ENCODE measurements at places on chromosomes 7 and 10.

GRCh38 chr10:5446390-5446926 is 34.1 kb downstream of the NET1 start:
- DNase-seq = peak; percentile 34

GRCh38 chr7:124647630-124648306 is 117.8 kb downstream of the GPR37 start:
- DNase-seq = no peak

DNA sequence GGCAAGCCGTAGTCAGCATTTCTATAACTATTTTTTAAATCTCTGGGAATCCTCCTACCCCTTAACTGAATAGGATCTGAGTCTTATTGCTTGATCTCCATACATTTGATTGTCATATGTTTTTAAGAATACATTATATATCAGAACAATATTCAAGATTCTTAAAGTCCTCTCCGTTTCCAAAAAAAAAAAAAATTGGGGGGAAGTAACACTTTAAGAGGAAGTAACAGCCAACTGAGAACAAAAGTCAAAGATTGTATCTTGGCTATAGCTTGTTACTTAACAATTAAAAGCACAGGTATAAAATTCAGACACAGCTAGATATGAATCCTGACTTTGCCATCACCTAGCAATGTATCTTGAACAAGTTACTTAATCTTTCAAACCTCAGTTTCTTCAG is 169.9 kb upstream of the ADO start:
- DNase-seq = no peak

GRCh38 chr10:101550965-101551364 is 37.1 kb downstream of the POLL start:
- DNase-seq = no peak

DNA sequence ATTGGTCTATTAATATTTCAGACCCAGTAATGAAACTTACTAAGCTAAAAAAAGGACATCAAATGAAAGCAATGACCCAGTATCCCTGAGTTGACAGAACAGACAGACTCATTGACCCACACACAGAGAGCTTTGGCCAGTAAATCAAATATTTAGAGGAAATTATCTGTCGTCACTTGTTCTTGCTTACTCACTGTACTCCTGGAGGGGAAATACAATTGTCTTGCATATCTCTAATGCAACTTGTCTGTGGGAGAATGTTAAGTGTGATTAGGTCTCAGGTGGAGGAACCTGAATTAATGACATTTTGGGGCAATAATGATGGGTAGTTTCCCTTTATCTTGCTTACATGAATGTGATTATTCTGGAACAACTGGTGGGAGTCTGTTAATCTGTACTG is 80.4 kb downstream of the CUBN start:
- DNase-seq = no peak

GRCh38 chr7:27933671-27934565 is 194.0 kb downstream of the TAX1BP1 start:
- no peak for DNase-seq

- DNase-seq = no peak
These were observed 428.5 kb downstream of the GALNT17 start for GRCh38 chr7:71560354-71560995.

- no peak for DNase-seq
These were observed 51.5 kb downstream of the CHST15 start for GRCh38 chr10:124041675-124042445.

DNA sequence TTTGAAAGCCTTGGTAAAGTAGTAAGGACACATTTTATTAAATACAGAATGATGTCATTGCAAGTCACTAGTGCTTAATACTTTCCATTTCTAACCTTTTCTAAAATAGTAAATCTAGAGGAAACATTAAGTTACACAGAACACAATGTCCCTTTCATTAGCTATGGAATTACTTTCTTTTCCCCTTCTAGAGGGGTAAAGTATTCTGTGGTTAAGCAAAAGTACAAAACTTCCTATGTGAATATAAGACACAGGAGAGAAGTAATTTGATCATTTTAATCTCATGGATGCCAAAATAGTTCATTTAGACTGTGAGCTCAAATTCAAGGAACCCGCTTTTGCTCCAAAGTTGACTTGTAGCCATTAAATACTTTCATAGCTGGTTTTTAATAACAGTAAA is 49.8 kb downstream of the SEMA3E start:
- no peak for DNase-seq

- DNase-seq = no peak
These were observed 18.4 kb downstream of the TMEM273 start for GRCh38 chr10:49169776-49170175.

- no peak for DNase-seq
These were observed 182.0 kb upstream of the PPP1R3A start for GRCh38 chr7:114100810-114101209.

- no peak for DNase-seq
These were observed 76.3 kb upstream of the CUX1 start for GRCh38 chr7:101740981-101741725.

DNA sequence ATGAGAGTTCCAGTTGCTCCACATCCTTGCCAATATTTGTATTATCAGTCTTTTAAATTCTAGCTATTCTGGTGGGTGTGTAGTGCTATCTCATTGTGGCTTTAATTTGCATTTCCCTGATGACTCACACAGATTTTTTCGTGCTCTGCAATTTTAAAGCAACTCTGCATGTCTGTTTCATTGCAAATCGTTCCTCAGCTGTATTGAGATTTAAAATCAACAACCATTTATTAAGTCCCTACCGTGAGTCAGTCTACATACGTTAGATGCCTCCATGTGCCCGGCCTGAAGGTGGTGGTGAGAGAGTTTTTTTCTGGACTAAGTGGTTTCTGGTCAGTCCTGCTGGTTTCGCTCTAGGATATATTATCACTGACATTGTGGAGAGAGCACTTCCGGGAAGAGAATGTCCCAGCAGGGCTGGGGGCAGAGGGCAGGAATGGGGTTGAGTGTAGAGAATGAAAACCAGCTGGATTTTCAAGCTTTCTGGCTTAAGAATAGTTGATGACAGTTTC is 8.4 kb upstream of the HYCC1 start:
- DNase-seq = no peak

DNA sequence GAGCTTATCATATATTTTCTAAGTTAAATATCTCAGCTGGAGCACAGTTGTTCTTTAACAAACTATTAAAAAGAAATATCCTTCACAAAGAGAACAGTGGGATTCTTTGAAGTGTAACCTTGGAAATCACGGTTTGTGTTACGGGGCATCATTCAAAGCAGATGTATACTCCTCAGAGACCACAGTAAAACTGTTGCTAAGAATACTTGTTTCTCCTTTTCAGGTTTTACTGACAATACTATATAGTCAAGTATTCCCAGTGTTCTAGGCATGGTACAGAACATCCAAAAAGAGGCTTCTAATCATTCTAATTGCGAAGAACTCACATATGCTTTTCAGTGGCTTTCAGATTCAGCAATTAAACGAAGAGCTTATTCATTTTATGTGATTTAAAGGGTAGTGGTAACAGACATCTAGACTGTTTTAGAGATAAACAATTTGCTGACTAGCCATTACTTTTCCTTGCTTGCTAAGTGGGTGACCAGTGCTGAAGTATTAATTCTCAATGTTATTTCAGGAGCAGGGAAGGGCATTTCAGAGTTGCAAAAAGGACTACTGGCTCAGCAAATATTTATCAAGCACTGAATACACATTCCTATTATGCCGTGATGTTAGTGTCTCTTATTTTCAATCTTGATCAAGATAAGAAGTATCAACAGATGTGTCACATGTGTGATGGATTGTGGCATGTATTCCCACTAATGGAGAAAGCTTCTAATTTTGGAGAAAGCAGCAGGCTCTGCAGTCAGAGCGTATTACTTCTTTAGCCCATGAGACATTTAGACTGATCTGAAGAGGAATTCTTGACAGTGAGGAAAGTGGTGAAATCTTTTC is 236.8 kb downstream of the RNLS start:
- DNase-seq = no peak

DNA sequence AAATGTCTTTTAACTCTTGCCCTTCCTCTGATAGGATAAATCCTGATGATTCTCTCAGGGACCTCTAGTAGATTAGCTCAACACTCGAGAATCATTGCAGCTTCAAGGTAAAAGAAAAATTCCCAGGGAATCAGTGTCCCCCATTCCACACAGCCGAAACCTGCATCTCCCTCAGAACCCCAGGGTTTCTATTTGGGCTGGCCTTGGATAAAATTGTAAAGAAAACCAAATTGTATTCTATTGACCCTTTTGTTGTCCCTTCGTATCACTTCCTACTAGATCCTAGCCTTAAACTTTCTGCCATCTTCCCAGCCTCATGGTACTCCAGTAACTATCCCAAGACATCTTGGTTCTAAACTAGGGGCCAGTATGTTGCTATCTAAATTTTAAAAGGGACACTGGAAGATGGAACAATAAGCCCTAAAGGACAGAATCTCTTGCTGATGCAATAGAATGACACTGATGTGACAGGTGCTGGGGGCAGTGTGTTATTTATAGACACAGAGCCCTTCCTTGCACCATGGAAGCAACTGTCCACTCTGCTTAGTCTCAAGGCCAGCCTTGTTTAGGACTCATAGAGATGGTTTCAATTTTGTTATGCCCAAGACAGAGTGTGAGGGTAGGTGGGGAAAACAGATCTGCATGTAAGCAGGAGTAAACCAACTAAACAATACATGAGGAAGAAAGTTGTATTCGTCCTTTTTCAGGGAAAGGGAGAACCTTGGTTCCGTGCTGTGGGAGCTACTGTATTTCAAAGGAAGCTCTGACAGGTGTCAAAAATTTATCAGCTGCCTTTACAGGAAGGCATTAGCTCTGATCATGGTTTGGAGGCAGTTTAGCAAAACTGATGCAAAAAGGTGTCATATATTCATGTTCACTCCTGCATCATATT is 7.6 kb downstream of the ASB15 start:
- no peak for DNase-seq

DNA sequence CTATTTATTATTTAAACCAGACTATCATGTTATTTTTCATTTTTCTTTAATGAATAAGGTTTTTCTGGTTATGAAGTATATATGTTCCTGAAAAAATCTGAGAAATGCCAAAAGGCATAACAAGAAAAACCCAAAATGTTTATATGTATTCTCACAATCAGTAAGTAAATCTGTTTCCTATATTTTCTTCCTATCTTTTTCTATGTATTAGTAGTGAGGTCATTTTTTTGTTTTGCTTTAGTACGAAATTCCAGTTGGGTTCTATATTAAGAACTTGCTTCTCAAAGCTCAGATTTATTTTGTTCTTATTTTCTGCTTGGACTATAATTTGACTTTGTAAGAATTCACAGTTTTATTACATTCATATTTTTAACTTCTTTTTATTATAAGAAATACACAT is 287.5 kb upstream of the NFE2L3 start:
- DNase-seq = no peak

- DNase-seq = no peak
These were observed 30.9 kb upstream of the DKK1 start for GRCh38 chr10:52283174-52283573.

- no peak for DNase-seq
These were observed 125.7 kb downstream of the PRPF18 start for GRCh38 chr10:13712476-13712836.

DNA sequence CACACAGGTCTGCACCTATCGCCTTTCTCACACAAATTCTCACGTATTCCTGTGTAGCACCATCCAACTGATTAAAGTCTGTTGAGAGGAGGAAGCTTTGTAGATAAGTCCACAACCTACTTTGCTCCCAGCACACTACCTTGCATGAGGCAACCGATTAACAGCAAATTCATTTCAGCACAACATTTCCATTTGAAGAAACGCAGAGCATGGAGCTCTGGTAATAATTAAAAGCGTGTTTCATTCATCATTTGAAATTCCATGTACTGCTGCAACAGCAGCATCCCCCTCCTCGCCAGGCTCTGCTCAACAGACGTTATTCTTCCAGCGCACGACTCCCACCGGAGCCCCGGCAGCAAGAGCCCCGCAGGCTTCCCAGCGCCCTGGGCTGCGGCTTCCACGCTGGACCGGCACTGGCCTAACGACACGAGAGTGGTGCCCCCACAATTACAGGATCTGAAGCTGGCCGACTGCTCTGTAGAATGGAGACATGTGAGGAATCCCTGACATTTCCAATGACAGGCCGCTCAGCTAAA is 118.8 kb downstream of the DIP2C start:
- DNase-seq = no peak

DNA sequence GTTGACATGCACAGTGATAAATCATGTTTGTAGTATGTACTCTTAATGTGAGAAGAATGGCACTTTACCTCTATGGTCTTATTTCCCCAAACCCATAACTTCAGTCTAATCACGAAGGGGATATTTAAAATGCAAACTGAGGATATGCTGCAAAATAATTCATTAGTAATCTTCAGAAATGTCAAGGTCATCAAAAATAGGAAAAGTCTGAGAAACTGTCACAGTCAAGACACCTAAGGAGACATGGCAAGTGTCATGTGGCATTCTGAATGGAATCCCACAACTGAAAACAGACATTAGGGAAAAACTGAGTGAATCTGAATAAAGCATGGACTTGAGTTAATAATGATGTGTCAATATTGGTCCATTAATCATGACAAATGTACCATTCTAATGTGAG is 605.5 kb upstream of the ANKRD30A start:
- DNase-seq = no peak

DNA sequence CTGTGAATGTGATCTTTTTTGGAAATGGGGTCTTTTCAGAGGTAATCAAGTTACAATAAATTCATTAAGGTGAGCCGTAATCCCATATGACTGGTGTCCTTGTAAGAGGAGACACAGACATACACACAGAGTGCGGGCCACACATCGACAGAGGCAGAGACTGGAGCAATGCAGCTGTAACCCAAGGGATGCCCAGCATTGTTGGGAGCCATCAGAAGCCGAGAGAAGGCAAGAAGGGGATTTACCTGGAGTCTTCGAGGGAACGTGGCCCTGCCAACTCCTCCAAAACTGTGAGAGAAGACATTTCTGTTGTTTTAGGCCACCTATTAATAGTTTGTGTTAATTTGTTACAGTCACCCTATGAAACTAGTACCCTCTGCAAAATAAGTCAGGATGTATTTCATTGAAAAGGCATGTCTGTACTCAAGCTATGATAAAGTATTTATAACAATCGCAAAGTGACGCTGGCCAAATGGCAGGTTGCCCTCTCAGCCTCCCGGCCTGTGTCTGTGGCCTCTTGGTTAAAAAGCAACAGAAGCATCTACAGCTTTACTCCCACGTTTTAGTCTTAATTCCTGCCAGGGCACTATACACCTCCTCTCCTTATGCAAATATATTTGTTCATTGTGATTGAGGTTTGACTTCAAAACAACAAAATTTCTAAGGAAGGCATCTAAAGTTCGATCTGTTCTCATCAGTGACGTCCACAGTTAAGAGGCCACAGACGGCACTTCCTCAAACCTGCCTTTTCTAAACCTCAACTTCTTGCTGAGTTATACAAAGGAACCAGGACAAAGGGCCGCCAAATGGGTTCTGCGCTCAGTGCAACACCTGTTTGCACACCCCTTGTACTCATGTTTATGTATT is 46.8 kb downstream of the HIPK2 start:
- DNase-seq = peak; percentile 82

DNA sequence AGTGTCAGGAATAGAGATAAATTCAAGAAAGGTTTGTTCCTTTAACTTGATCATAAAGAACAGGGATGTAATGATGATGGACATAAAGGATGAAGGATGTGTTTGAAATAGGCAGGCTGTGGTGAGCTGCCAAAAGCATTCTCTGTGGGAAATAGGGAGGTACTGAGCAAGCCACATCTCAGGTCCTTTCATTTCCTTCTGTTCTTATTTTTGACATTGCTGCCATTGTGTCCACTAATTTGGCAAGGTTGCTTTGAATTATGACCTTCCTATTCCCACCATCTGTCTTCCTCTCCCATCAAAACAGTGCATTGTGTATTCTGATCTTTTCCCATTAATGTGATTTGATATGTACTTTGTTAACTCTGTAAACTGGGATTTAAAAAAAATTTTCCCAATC is 9.4 kb downstream of the SCRN1 start:
- DNase-seq = no peak

GRCh38 chr10:30357075-30357801 is 8.2 kb upstream of the MTPAP start:
- no peak for DNase-seq
